ENCODE measurements at places on chromosomes 2 and 18. TPM values are rescaled to one million over a fixed set of nuclear protein-coding genes. Genes with fewer than 3 reads are reported as not detected.

Gene ASB18
- total RNA-seq, result not detected

Gene GLI2
- total RNA-seq, result not detected

Gene REG1B
- not detected for total RNA-seq

Gene TMEM169
- total RNA-seq, result 0.12 TPM

Gene PTPRN
- 0.71 TPM for total RNA-seq

Gene OTOF
- 0.49 TPM for total RNA-seq

Gene SERPINB11
- not detected for total RNA-seq

Gene PDCD1
- 0.62 TPM for total RNA-seq

Gene SF3B6
- total RNA-seq, result 339 TPM

Gene CNRIP1
- total RNA-seq, result 19.8 TPM

Data from G401 (cell line).